Choroid plexus epithelial cell (primary cell): ENCODE measurements at places on chromosomes 11 and 22.

DNA sequence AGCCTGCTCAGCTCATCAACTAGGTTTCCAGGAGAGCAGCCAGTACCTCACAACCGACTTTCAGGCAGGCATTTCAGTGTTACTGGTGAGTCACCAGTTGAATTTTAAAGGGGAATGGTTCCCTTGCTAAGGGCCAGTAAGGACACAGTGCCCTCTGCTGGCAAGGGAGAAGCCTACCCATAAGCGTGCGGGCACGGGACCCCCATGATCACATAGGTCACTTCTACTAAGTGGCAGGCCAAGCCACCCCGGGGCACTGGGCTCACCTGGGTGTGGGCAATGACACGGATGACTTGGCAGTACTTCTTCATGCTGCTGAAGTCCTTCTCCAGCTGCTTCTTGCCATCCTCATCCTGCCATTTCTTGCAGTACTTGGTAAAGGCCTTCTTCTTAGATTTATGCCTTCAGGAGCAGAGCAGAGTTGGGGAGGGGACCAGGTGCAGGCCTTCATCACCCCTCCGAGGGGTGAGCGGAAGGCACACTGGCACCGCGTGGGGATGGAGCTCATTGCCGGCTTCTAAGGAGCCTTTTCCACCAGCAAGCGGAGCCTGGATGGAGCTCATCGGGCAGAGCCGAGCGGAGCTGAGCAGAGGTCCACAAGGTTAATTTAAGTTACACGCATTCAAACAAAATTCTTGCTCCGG, 2.9 kb downstream of the RPL3 start:
- DNase-seq, result peak; percentile 97

DNA sequence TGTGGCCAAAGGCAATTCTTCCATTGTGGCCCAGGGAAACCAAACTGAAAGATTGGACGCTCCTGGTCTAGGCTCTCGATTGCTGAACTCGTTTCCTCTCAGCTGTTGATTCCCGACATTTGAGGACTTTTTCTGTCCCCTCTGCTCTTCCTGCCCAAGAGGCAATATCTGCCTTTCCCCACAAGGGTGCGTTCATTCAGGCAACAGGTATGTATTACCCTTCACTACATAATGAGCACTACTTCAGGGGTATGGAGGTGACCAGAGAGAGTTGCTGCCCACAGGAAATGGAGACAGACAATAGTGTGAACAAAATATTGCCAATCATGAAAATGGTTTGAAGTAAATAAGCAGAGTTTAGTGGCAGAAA, 8.2 kb downstream of the PTH start:
- peak; percentile 40 for DNase-seq

- DNase-seq, result peak; percentile 4
Observed at GRCh38 chr11:109864151-109864661, 229.0 kb upstream of the ZC3H12C start.

GRCh38 chr22:29310863-29311339, 4.5 kb downstream of the GAS2L1 start:
- DNase-seq, result peak; percentile 99

- DNase-seq, result no peak
Observed at GRCh38 chr11:95499516-95500135, 268.6 kb upstream of the SESN3 start.

DNA sequence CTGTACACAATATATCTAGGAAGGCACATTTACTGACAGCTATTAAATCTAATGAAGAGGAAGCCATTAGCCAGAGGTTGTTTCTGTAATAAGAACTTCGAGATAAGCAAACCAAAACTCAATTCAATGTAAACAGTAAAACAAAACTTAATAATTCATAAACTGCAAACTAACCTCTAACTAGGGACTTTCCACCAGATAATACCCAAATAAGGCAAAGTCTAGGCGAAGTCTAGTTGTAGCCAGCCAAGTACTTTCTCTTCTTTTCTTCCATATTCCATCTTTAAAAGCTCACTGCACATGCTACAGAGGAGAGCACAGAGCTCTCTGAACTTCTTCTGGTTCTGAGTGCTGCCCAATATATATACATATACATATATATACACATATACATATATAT, 229.9 kb upstream of the ANO5 start:
- DNase-seq, result no peak

DNA sequence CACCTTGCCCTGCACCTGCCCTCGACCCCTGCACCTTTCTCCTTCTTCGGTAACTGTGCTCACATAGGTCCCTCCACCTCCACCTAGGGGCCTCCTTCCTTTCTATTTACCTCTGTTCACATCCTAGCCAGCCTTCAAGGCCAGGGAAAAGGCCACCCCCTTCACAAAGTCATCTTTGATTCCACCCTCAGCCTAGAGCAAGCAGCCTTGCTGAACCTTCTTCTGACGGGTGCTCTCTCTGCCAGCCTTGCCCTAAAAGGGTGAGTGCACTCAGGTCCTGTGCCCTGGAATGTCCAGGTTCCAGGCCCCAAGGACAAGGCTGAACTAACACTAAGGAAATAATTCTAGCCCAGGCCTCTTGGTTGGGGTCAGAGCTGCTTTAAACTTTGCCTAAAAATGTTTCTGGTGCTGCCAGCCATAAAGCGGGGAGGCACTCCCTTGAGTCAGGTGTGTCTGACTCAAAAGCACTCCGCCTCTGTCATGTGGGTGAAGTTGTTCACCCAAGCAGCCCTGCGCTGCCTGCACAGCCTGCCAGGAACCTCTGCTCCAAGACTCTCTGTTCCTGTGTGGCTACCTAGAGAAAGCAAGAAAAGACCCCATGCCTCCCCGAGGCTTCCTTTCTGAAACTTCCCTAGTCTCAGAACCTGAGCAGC, 9.2 kb upstream of the FAM83F start:
- DNase-seq, result no peak

DNA sequence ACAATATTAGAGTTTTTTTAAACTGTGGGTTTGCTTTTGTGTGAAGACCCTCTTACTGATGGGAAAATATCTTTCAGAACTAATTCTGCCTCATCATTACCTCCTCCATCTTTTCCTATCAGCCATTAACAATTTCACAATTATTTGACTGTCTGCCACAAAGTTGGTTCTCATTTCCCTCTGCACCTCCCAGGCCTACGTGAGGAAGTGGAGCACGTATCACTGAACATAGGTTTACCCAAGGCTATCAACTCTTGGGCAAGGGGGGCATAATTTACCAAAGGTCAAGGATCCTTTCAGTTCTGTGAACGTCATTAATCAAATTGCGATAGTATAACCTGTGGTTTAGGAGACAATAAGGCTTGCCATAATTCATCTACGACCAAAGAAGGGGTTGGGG, 60.0 kb downstream of the LIF start:
- DNase-seq, result no peak

GRCh38 chr11:133104009-133104744, 428.1 kb downstream of the OPCML start:
- no peak for DNase-seq

DNA sequence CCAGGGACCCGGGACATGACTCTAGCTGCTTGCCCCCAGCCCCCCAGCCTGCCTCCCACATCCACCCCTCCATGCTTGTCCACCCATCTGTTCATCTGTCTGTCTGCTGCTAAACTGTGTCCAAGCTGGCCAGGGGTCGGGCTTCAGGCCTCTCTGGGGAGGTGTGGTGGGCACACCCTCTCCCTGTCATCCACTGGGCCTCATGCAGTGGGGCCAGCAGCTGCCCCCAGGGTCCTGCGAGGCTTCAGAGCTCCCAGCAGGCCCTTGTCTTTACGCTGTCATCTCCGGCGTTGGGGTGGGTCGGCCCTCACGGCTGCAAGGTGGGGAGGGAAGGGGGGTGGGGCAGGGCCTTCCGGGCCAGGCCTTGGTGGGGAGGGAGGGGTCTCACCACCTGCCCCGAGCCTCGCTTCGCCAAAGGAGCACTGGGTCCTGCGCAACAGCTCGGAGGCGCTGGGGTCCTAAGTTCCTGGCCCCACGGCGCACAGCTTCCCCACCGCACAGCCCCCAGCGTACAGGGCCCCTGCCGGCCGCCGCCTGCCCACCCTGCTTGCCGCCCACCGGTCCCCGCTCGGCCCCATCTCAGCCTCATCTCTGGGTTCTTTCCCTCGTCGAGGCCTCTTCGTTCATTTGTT, 26.7 kb downstream of the MOB2 start:
- no peak for DNase-seq

GRCh38 chr11:106679181-106679580, 339.1 kb downstream of the GUCY1A2 start:
- DNase-seq, result no peak

DNA sequence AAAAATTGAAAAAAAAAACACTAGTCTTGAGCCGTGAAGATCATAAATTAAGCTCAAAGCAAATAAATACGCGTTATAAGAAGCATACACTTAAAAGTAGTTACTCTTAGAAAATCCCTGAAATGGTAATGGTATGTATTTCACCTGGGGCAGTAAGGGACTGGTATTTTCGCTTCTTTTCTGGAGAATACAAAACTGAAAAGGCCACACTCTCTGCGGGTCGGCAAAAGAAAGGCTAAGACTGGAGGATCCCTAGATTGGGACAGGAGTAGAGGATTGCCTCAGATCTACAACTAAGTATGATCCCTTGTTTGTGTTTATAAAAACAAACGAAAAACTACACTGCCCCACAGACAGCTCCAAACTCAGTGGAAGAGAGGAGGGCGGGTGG, 617 bp downstream of the TSG101 start:
- peak; percentile 33 for DNase-seq

DNA sequence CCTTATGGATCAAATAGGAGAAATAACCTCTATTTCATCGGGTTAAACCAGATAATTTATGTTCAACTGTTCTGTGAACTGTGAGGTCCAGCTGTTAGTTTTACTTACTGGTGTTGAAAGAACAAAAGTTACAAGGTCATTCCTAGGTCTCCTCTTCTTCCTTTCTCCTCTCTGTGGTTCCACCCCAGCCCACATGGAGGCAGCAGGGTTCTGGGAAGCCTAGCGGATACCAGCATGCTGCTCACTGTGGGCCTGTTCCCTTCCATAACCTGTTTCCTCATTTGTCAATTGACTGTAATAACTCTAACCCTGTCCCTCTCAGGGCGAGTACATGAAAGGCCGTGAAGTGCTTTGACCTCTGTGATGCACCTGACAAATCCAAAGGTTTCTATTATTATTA, 27.8 kb downstream of the RELT start:
- peak; percentile 85 for DNase-seq

DNA sequence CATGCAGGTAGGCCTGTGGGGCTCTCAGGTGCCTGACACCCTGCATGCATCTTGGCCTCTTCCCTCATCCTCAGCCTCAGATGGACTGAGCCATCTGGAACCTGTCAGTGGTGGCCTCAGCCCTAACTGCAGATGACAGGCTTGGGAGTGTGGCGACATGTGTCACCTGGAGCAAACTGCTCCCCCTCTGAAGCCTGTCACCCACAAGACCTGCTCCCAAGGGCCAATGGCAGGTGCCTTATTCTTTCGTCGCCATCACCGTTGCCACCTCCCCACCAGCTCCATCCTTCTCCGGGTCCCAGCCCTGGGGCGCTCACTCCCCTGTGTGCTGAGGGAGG, 3.6 kb upstream of the SEPTIN5 start:
- no peak for DNase-seq

DNA sequence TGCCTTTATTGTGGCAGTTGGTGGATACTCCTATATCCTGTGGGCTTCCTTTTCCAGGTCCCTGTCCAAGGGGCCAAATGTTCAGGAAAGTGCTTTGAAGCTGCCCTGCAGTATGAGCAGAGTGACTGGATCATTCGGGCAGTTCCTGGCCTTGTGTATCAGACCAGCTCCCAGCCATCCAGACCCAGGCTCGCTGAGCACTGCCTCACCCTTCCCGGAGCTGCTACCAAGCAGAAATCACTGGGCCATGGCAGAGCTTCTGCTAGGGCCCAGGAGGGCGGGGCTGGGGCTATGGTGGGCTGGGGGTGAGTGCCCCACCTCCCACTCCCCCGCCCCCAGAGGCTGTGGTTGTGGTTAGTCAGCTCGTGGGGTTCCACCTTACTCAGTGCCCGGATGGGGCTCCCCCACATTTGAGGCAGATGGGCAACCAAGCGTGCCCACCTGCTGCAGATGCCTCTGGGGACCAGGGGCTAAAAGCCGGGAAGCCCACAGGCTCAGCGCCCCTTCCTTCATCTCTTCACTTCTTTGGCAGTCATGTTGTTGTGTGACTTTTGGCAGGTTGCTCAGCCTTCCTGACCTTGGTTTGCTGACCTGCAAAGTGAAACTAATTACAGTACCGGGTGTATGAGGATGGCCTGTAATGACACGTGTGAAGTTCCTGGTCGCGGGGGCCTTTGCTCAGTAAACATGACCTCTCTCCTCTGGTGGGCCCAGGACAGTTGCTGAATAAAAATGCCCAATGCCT, 2.1 kb upstream of the LRRC32 start:
- DNase-seq, result no peak

DNA sequence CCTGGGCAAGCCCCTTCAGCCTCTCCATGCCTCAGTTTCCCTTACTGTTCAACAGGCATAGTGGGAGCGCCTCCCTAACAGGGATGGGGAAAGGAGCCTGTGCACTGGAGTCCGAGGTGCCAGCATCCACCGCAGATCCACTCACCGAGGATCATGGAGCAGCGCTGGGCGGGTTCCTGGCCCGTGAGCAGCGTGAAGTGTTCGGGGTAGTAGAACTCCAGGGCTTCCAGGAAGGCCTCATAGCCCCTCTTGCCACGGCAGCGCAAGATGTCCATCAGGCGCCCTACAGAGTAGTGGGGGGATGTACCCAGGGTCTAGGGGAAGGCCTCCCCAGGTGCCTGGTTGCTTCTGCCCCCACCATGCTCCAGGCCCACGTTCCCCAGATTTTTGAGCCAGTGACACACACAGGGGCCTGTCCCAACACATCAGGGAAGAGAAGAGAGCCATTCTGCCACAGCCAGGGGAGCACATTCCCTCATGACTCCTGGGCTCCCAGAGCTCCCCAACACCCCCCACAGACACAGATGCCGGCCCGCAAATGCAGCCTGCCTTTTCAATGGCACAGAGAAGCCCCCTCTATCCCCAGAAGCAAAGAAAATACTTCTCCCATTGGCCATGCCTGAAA, 1.3 kb downstream of the CARD10 start:
- DNase-seq, result no peak

GRCh38 chr11:34335801-34336200, 22.0 kb downstream of the ABTB2 start:
- DNase-seq, result no peak

- no peak for DNase-seq
Observed at GRCh38 chr11:76702336-76703128, 32.0 kb upstream of the LRRC32 start.

GRCh38 chr11:92638678-92639077, 330.8 kb upstream of the MTNR1B start:
- DNase-seq, result no peak

DNA sequence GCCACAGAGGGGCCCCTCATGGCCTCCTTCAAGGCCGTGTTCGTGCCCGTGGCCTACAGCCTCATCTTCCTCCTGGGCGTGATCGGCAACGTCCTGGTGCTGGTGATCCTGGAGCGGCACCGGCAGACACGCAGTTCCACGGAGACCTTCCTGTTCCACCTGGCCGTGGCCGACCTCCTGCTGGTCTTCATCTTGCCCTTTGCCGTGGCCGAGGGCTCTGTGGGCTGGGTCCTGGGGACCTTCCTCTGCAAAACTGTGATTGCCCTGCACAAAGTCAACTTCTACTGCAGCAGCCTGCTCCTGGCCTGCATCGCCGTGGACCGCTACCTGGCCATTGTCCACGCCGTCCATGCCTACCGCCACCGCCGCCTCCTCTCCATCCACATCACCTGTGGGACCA, 10.0 kb downstream of the CXCR5 start:
- DNase-seq, result no peak

- DNase-seq, result peak; percentile 46
Observed at GRCh38 chr22:23233752-23234408, 53.6 kb downstream of the BCR start.

- DNase-seq, result no peak
Observed at GRCh38 chr11:120144501-120144900, 6.6 kb upstream of the TRIM29 start.

GRCh38 chr11:4368286-4368685, at the start of gene OR52B4:
Gene OR52B4, minus strand, starts transcription at chr11:4368386. Its CDS starts 91 bp downstream, at chr11:4368295.
- no peak for DNase-seq

- DNase-seq, result peak; percentile 6
Observed at GRCh38 chr11:115707180-115707905, 203.1 kb upstream of the CADM1 start.
